ENCODE measurements at places on chromosomes 5 and 9.

DNA sequence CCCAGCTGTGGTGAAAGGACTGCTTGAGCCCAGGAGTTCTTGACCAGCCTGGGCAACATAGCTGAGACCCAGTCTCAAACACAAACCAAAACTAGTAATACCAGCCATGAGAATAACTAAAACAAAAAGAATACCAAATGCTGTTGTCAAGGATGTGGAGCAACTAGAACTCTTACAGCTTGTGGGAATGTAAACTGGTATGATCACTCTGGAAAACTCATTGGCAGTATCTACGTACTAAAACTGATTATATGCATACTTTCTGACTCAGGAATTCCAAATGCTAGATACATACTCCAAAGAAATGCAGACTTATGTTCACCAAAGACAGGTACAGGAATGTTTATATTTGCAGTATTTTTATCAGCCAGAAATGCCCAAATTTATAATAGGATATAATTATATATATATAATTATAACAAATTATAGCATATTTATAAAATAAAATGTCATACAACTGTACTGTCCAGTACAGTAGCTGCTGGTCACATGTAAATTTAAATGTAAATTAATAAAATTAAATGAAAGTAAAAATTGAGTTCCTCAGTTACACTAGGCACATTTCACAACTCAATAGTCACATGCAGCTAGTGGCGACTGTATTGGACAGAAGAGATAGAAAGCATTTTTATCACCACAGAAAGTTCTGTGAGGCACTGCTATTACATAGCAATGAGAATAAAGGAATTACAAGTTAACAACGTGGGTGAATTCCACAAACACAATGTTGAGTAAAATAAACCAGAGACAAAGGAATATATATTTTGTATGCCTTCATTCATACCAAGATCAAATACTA, 118.5 kb downstream of the GNAQ start:
- no peak for DNase-seq

DNA sequence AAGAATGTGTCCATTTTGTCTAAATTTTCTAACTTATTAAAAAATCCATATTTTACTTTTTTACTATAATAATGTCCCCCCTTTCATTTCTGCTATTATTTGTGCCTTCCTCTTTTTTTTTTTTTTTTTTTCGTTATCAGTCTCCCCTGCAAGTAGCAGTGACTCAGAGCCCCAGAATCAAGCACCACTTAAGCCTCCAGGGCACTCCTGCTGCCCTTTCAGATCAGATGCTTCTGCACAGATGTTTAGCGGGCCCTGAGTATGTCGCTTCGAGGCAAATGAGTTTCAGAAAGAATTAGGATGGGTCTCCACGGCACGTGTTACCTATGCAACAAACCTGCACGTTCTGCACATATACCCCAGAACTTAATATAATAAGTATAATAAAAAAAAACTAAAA, 11.7 kb downstream of the MED7 start:
- no peak for DNase-seq

DNA sequence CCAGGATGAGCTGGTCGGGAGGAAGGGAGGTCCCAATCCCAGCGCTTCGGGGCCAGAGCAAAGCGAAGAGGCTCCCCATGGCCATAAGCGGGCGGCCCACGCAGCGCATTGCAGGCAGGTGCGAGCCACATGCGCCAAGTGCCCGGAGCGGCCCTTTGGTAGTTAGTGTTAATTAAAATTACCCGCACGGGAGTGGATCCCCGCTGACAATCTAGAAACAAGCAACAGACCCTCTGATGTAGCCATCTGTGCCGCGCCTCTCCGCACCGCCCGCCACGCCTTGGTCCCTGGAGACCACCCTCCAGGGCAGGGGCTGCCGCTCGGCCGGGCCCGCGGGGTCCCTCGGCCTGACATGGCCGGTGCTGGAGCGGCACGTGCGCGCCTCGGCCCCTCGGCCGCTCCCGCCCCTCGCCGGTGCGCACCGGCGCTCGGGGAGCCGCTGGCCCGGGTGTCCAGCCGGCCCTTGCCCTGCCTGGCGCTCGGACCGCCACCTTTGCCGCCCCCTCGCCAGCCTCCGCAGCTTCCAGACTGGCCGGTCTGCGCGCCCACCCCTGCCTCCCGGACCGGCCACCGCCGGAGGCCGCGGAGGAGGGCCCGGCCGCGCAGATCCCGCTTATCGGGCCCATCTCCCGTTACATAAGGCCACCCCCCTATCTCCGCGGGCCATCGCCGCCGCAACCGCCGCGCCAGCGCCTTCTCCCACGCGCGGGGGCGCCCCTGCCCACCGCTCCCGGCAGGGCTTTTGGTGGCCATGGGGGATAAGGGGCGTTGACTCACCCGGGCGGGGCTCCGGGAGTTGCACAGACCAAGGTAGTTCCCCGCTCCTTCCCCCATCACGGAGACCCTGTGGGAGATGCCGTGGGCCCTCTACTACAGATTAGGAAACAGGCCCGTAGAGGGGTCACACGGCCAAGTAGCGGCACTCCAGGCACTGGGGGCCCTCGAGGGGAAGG, 1.9 kb upstream of the IL13 start:
- DNase-seq: no peak

- DNase-seq: no peak
Observed at GRCh38 chr5:85628153-85628552, 989.6 kb upstream of the COX7C start.

DNA sequence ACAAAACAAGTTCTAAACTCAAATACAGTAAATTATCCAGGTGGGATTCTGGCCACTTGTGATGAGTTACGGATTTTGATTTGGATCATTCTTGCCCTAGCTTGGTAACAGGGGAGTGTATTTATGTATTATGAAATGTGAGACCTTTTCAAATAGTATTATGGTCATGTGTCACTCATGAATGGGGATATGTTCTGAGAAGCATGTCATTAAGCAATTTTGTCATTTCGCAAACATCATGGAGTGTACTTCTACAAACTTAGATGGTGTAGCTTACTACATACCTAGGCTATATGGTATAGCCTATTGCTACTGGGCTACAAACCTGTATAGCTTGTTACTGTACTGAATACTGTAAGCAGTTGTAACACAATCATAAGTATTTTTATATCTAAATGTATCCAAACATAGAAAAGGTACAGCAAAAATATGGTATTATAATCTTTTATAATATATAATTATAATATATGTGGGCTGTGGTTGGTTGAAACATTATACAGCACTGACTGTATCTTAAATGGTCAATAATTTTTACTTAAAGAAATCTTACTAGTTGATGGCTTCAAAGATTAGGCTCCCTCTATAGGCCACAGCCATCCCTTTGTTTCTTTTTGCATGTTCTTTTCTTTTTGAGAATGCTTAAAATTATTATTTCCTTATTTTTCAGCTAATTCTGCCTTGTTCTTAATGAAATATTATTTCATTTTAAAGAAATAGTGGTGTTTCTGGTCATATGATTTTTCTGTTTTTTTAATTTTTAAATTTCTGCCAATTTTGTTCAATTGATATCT, 128.4 kb downstream of the MAST4 start:
- no peak for DNase-seq

GRCh38 chr5:14213813-14214585, 70.9 kb downstream of the TRIO start:
- no peak for DNase-seq

DNA sequence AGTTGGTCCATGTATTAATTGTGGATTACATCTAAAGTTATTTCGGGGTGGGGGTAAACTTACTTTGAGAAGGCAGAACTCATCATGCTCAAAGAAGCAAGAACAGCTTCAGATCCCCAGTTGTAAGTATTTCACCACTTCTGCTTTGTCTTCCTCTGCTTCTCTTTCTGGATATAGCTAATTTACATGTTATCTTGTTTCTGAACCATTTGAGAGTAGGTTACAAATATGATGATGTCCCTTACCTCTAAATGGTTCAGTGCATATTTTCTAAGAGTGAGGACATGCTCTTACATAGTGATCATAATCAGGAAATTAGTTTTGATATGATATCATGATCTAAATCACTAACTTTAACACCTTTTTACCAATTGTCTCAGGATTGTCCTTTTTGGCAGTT, 11.9 kb downstream of the TRIO start:
- no peak for DNase-seq

GRCh38 chr5:77776554-77777206, 541 bp upstream of the TBCA start:
- DNase-seq: no peak
